ENCODE measurements at places on chromosomes 2 and 18.

- H3K4me1 ChIP-seq = peaks cover 8% of the 10 kb centered on the region
- H3K36me3 ChIP-seq = peaks cover 16% of the 10 kb centered on the region
- H3K4me3 ChIP-seq = no peak overlapping the region
- DNase-seq = no peak
- H3K27ac ChIP-seq = no peak overlapping the region
These were observed 41.0 kb downstream of the TRABD2A start for GRCh38 chr2:84839851-84840250.

DNA sequence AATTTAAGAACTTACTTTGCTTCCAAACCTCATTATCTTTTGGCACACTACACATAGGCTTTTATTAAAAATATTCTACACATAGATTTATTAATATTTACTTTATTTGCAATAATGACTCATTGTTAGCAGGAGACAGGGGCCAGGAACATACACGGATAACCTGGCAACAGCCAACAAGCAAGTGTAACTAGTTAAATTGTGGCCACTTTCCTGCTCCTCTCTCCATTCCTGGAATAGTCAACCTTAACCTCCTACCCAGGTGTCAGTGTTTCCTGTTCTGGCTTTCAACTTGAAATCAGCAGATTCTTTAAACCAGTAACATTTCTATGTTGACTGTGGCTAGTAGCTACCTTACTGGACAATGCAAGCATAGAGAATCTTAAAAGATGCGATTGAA is 26.5 kb downstream of the ACVR1 start:
- no peaks in the 10 kb centered on the region for H3K27me3 ChIP-seq
- H3K4me1 ChIP-seq = peaks cover 30% of the 10 kb centered on the region
- peaks cover 2% of the 10 kb centered on the region for H3K36me3 ChIP-seq
- no peak overlapping the region for H3K27ac ChIP-seq
- H3K4me3 ChIP-seq = no peak overlapping the region
- no peak for DNase-seq

GRCh38 chr2:119059287-119059686 is 99.3 kb downstream of the C1QL2 start:
- H3K36me3 ChIP-seq = peaks cover 15% of the 10 kb centered on the region
- H3K4me1 ChIP-seq = no peaks in the 10 kb centered on the region
- no peak overlapping the region for H3K4me3 ChIP-seq

DNA sequence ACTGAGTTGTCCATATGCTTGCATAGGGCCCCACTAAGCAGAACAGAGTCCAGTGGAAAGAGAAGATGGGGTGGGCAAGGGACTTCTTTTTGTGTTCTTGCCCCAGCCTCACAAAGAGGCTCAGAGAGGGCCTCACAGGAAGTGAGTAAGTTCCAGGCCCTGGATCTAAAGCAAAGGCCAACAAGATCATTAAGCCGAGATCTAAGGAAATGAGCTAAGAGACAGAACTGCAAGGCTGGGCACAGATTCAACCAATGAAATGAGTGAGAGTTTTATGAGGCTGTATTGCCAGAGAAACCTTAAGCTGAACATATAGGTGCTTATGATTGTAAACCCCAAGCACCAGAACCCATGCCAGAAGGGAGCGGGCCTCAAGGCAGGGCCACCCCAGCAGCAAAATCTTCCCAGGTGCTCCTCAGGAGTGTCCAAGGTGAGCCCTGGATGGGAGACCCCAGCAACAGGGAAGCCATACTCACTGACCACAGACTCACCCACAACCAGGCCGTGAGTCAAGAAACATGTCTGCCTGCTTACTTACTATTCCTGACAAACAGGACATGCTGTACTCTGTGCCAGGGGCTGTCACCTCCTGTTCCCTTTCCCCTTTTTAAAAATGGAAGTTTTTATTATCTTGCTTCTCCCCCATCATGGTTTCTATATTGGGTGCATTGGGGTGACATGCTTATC is 40.2 kb downstream of the SLC14A1 start:
- peaks cover 2% of the 10 kb centered on the region for H3K36me3 ChIP-seq
- peaks cover 31% of the 10 kb centered on the region for H3K4me1 ChIP-seq
- no peak overlapping the region for H3K27ac ChIP-seq

DNA sequence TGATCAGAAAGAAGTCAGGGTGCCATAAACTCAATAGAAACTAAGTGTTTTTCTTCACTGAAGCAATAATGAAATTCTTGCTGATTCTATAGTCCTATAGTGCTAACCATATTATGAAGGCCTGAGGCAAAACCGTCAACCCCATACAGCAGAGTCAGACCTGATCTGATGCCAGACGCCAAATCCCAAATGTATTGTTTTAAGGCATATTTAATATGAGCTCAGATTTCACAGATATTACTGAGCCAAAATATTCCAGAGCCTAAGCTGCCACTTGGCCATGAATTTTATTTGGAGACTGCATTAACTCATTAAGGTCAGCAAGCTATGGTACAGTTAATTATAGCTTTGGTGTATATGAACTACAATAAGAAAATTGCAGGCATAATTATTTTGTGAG is 53.4 kb downstream of the SCN1A start:
- DNase-seq = no peak
- no peak overlapping the region for H3K4me3 ChIP-seq
- no peaks in the 10 kb centered on the region for H3K4me1 ChIP-seq
- H3K36me3 ChIP-seq = no peaks in the 10 kb centered on the region

Measured in WTC11 (cell line).